ENCODE measurements at places on chromosomes 16 and 17.
A peak's percentile ranks its signal among the peaks of the same experiment; 100 is the strongest.

DNA sequence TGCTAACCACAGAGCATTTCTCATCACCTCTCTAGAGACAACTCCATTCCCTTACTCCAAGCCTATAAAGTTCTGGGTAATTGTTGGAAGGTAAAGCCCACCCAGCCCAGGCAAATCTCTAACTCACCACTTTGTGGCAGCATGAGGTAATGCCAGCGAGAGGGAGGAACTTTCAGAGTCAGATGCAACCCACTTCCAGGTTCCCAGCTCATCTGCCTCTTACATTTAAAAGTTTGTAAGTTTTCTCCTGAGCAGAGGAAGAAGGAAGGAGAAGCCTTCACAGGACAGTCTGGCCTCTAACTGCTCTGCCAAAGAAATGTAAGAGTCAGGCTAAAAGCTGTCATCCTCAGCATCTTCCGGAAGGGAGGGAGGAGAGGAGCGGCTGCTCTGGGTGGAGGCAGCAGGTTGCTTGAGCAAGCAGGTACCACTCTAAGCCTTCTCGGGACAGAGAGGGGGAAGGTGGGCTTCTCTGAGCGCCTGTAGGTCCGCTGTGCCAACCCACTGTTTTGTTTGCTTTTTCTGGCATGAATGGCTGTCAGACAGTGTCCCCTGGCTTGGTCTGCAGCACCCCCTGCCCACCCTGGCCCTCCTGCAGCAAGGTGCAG is 1.0 kb downstream of the ZNF319 start:
- DNase-seq: no peak

DNA sequence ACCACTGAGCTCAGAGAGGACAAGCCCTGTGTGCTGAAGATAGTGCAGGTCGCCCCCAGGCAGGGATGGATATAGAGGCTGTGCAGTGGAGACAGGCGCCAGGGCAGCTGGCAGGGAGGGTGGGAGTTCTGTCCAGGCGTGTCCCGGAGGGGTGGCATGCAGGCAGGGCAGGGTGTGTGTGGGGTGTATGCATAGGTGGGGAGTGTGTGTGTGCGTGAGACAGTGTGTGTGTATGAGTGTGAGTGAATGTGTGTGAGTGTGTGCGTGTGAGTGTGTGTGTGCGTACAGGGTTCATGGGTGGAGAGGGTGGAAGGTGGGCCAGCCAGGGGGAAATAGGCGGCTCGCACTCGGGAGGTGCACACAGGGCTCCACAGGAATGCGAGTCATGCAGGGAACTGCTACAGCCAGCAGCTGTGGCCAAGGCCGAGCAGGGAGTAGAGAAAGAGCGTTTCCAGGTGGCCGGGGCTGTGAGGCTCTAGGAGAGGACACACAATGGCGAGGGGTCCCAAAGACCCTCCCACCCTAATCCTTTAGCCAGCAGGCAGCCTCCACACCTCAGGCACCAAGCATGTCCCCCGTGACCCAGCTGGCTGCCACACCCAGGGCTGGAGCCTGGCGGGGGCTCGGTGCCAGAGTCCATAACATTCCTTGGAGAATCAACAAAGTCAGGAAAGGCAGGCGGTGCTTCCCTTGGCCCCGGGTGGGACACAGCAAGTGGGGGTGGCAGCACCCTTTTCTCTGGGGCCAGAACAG is 4.6 kb downstream of the PLCD3 start:
- no peak for DNase-seq

DNA sequence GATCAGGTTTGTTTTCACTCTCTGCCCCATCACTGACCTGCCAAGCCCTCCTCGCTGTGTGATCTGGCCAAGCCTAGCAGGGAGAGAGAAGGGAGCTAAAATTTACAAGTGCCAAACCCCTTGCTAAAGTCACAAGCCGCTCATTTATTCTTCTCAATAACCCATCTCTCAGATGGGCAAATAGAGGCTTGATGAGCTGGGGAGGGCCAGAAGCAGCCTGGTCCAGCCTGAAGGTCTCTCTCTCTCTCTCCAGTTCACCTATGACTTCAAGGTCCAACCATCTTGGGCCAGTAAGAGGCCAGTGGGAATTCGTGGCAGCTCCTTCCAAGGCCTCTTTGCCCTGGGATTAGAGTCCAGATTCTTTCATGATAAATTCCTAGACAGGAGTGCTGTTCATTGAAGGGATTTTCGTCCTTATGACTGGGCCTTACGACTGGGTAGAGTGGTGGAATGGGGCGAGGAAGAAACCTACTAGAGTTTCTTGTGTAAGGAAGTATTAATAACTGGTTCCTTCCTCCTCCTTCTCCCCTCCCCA is 3.4 kb downstream of the CA7 start:
- DNase-seq: peak; percentile 26

DNA sequence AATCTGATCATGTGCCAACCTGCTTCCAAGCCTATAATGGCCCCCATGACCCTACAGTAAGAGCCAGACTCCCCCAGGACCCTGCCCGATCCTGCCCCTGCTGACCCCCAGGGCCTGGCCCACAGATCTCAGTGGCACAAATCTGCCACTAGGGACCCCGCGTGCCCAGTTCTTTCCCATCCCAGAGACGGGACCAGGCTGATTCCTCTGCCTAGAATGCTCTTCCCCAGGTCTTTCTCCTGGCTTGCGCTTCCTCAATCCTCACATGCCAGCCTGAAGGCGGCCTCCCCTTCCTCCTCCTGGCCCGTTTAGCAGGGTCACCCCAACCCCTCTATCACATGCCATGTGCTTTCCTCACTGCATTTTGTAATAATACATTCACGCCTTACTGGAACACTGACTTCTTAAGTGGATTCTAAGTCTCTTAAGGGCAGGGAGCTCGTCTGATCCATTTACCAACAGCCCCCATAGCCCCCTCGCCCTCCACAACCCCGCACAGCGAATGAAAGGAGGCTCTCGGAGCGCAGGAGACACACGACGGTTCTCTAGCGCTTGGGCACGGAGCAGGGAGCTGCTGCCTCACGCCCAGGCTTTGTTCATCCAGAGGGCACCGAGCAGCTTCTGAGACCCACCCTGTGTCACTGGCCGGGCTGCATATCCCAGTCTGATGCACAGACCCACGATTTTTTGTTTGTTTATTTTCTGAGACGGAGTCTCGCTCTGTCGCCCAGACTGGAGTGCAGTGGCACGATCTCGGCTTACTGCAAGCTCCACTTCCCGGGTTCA is 1.2 kb downstream of the TRIM65 start:
- DNase-seq: no peak

DNA sequence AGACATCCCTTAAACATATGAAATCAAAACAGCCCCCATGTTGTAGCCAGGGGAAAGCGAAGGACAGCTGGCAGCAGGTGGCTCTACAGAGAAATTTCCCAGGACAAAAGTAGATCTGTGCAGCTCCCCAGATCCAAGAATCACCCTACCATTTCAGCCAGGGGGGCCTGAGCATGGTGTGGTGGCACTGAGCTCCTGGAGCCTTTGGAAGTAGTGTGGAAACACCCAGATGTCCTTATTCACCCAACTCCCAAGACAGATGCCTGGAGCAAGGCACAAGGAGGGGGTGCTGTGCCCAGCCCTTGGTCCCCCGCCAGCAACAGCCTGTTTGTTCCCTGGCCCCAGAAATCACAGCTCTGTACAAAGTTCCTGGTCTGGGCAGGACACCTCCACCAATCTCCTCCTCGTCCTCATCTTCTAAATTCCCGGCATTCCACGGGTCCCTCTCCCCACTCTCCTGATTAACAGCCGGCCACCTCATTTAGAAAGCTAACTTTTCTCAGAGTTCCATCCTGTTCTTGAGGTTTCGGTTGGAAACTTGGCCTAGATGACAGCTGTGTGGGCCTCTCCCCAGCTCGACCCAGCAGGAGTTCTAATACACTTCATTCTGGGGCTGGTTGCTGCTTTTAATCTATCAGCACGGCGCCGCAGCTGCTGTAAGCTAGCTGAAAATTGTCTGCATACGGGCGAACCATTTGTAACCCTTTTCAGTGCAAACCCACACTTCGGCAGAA is 191.1 kb downstream of the C16orf78 start:
- DNase-seq: no peak

DNA sequence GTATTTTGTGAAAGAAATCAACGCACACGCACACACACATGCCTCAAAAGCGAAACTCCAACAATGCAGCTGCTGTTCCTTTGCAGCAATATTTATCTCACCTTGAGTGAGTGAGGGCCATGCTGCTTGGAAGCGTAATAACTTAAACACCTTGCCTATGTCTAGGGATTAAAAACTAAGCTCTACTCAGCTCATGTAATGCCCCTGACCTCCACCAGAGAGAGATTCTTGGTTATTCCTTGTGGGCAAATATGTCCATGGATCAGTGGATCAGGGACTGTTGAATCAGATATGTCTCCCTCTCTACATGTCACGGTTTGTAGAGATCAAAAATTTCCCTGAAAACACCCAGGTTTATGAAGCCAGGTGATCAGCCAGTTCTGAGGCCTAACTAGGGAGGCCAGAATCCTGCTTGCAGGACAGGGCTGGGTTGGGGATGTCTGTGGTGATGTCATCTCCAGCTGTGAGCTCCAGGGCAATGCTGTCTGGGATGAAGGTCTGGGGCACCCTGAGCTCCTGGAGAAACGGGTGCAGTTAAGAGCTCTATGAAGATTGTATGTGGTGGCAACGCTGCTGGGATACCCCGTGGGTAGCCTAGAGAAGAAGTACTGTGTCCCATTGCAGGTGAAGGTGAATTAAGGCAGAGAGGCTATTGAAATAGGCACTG is 149.4 kb downstream of the KCNJ12 start:
- no peak for DNase-seq

DNA sequence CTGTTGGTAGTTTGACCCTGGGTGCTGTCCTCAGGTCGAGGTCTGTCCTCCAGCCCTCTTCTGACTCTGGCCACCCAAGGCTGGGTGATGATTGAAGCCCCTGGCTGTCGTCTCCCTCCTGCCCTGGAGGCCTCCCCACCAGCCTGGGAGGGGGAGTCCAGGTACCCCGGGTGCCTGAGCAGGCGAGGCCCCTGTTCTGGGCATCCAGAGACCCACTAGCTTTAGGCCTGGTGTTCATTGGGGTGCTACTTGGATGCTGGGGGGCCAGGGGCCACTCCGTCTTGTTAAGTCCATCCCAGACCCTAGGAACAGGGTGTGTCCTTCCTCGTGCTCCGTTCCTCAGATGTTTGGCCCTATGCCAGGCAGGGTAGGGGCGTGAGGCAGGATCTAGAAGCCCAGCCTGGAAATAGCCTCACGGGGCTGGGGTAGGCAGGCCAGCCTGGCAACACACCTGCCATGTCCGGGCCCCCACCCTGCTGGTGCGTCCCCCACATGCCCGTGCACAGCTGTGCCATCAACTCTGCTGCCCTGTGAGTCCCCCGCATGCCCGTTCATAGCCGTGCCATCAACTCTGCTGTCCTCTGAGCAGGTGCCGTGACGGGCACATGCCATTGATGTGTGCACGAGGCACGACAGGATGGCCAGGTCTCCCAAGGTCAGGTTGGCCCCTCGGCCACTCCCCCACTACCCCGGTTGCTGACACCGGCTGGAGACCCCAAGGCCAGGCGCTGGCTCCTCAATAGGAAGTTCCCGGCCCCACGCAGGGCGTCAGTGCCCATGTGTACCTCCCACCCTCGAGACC is 36.9 kb downstream of the GINS2 start:
- DNase-seq: no peak

- no peak for DNase-seq
These were observed 8.2 kb upstream of the CNGB1 start for GRCh38 chr16:57979006-57979585.

DNA sequence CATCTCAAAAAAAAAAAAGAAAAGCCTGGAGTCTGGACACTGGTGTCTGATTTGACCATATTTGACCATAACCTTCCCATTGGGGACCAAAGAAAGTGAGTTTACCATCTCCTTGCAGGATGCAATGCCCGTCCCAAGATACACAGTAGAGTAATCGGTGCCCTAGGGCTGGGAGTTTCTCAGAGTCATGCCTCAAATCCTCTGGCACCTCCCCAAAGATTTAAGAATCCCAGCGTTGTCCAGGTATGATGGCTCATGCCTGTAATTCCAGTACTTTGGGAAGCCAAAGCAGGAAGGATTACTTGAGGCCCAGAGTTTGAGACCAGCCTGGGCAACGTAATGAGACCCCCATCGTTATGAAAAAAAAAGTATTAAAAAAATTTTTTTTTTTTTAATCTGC is 5.0 kb downstream of the PITPNM3 start:
- no peak for DNase-seq

GRCh38 chr17:77535435-77535834 is 394.7 kb downstream of the SEC14L1 start:
- DNase-seq: no peak

DNA sequence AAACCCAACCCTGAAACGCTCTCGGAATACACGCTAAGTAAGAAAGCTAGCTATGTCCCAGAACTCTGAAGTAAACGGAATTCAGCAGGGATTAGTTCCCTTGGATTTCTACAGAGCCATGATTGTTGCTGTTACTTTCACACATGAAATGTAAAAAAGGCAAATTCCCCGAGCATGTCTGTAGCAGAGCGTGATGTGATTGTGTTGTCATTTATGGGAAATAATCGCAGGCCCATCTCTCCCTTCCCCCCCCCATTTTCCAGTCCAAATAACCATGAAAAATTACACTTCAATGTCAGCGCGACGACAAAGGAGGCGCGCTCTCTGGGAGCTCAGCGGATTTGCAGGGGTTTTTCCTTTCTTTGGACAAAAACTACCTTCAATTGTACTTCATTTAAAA is 209.0 kb downstream of the ZFHX3 start:
- no peak for DNase-seq

DNA sequence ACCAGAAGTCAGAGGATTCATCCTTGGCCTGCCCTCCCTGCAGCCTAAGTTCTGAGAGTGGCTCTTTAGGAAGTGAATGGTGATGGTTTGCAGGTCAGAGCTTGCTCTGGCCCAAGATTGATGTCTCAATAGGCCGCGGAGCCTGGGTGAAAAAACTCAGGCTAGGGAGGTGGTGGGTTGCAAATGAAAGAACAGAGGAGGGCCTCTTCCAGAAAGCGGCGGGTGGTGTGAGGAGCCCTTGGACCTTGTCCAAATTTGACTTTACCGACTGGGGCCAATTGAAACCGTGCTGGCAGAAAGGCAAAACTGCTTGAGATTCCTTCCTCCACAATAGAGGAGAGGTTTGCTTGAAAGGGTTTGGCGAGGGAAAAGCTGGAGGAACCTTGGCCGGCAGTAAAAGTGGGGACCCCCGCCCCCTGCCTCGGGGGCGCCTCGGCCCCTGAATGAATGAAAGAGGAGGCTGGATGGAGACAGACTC is 331.3 kb downstream of the SEC14L1 start:
- DNase-seq: no peak

DNA sequence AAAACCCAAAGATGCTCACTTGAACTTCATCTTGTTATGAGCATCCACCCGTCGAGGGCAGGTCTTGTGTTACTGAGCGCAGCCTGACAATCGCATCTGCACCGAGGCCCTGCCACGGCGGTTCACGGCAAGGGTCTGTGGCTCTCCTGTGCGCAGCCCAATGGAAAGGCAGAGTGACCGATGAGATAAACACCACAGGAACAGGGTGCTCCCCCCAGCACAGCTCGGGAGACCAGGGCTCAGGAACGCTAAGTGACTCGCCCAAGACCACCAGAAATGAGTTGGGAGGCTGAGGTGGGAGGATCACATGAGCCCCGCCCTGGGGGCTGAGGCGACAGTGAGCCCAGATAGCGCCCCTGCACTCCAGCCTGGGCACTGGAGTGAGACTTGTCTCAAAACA is 134.7 kb downstream of the ANKRD11 start:
- DNase-seq: no peak

All from activated CD8-positive, alpha-beta memory T cell treated with anti-CD3 and anti-CD28 coated beads, Interleukin-2, amount 50 U/mL, for 48 hours (primary cell).